CD4-positive, alpha-beta T cell (primary cell): ENCODE measurements at places on chromosomes 6 and 20.
A peak's percentile ranks its signal among the peaks of the same experiment; 100 is the strongest.

GRCh38 chr6:149223904-149224351, 93.6 kb upstream of the TAB2 start:
- DNase-seq = no peak

- no peak for DNase-seq
These were observed 86.4 kb upstream of the POU3F2 start for GRCh38 chr6:98747960-98748359.

GRCh38 chr6:55674672-55675071, 95.7 kb upstream of the HMGCLL1 start:
- DNase-seq = no peak

- DNase-seq = no peak
These were observed 310.3 kb downstream of the CDH26 start for GRCh38 chr20:60268491-60268890.

DNA sequence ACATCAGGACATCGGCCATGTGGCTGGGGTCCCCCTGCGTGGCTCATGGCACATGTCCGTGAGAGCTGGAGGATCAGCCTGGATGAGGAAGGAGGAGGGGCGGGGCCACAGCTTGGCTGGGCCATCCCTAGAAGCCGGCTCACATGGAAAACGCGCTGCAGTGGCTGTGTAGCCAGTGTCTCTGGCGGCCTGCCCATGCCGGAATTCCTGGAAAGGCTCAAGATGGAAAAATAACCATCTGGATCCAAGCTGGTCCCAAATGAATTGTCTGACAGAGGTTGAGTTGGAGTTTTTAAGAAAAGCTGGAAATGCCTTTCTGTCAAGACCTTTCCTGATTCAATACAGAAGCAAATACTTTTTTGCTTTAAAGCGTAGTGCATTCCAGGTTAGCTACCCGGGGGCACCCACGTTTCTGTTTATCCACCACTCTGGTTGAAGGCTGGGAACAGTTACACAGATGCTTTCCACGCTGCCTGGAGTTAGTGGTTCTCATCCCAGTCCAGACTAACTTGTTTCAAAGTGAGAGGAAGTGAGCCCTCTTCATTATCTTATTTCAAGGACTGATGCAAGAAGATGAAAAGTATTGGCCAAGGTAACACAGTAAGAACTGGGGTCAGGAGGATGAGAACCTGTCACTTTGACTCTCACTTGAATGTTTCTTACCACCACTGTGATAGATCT, 99.0 kb downstream of the GMPR start:
- DNase-seq = no peak

DNA sequence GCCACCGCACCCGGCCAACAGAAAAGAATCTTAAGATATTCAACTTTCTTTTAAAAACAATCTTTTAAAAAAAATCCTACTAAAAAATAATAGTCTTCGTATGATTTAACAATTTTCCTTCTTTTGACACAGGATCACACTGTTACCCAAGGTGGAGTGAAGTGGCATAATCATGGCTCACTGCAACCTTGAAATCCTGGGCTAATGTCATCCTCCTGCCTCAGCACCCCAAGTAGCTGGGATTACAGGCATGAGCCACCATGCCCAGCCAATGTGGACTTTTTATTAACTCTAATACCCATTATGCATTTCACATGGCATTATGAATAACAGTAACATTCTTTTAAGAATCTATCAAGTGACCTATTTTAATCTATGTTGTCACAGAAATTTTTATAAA, 20.8 kb downstream of the RBM39 start:
- DNase-seq = no peak

- no peak for DNase-seq
These were observed 140.1 kb upstream of the BTBD3 start for GRCh38 chr20:11777387-11778205.

- no peak for DNase-seq
These were observed 101.4 kb upstream of the CEP85L start for GRCh38 chr6:118752803-118753202.

DNA sequence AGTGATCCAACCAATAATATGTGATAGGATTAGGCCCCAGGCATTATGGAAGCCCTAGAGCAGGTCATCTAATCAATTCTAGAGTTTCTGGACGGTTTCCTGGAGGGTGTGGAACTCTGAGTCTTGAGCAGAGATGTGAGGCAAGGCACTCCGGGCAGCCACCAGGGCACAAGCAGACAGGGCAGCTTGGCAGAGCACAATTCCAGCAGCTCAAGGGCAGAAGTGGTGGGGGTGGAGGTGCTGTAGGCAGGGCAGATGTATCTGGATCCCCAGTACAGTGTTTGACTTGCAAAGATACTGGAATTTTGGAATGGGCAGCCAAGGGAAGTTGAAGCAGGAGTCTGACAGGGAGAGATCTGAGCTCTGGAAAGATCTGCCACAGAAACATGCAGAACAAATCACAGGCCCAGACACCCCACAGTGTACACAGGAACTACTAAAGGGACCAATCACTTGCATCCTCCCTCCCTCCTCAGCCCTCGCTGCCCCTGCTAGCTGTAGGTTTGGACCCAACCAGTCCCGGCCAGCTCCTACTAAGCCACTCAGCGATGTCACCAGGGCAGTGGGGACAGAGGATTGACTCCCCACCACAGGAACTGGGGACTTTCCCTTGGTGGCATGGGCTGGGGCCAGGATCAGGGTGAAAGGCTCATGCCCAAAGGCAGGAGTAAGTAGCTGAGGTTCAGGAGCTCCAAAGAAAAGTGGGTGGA, 47.0 kb downstream of the TFEB start:
- DNase-seq = no peak

GRCh38 chr6:131945971-131946370, 5.2 kb downstream of the CCN2 start:
- no peak for DNase-seq

DNA sequence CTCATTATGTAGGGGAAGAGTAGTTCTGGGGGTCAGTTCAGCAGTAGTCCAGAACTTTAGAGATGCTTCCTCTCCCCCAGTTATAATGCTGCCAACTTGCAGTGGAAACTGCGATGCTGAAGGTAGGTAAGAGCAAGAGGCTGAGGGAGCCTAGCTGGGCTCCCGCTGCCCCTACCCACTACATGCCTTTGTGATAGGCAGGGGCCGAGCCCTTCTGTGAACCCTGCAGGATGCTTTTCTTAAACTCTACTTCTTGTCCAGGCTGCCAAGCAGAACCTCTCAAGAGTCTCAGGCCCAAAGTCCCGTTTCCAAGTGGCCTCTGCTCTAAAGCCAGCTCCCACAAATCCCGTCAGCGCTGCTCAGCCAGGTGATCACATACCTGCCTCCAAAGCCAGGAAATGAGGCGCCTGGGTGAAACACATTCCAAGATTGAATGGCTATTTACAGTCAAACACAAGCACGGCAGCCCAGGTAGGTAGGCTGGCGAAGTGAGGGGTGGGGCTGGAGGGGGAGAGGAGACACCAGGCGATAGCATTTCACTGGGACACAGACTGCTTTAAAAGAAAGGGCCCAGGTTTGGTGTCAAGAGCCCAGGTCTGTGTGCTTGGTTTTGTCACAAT, 150.7 kb downstream of the CD24 start:
- DNase-seq = no peak

GRCh38 chr6:98980819-98981218, 33.1 kb upstream of the FBXL4 start:
- DNase-seq = no peak

- DNase-seq = no peak
These were observed 141.5 kb downstream of the MYB start for GRCh38 chr6:135322427-135323201.

GRCh38 chr20:64080013-64080812, at the start of gene OPRL1:
OPRL1 (plus strand) TSS chr20:64080082; CDS start chr20:64092721, 12,639 bp downstream.
- peak; percentile 44 for DNase-seq

DNA sequence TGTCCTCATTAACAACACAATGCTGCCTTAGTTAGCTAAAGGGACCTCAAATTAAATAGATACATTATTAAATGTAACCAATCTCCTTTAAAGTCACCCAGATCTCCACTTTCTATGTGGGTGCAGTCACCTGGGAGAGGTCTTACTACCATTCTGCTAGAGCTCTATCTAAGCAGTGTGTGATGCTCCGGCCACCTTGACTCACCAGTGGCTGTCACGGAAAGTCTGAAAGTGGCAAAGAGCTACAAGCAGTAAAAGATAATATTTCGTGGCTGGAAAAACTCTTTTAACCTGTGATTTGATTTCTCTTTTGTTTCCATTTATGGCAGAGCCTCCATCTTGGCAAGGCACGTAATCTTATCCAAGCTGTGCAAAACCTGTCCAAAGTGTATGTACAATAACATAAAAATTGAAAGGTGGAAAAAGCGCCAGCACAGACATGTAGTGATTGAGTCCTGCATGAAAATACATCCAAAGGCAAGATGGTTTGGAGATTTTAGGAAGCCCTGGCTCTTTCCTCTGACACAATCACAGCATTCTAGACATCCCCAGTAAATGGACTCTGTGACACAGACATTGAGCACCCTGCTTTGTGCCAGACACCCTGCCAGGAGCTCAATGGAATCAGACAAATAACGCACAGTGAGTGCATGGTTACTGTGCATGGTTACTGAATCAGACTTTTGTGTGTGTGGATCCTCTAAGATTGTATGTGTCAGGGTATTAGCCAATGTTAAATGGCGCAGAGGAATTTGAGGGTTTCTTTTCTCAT, 116.6 kb downstream of the ADAT2 start:
- no peak for DNase-seq

GRCh38 chr6:168559574-168560098, 118.7 kb downstream of the SMOC2 start:
- no peak for DNase-seq

DNA sequence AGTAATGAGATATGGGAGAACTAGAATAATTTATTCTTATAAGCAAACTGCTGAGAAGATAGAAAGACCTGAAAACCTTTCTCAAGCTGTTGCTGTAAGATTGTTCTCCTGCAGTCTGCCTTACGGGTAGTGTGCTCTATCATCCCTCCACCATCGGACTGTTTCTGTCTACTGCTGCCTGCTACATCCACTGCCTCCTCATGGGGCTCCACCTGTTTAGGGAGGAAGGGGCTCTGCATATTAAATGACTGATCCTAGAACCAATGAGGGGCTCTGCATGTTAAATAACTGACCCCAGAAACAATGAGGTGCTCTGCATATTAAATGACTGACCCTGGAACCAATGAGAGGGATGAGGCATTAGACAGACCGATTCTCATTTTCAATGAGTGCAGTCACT, 654.6 kb downstream of the KIF16B start:
- no peak for DNase-seq

DNA sequence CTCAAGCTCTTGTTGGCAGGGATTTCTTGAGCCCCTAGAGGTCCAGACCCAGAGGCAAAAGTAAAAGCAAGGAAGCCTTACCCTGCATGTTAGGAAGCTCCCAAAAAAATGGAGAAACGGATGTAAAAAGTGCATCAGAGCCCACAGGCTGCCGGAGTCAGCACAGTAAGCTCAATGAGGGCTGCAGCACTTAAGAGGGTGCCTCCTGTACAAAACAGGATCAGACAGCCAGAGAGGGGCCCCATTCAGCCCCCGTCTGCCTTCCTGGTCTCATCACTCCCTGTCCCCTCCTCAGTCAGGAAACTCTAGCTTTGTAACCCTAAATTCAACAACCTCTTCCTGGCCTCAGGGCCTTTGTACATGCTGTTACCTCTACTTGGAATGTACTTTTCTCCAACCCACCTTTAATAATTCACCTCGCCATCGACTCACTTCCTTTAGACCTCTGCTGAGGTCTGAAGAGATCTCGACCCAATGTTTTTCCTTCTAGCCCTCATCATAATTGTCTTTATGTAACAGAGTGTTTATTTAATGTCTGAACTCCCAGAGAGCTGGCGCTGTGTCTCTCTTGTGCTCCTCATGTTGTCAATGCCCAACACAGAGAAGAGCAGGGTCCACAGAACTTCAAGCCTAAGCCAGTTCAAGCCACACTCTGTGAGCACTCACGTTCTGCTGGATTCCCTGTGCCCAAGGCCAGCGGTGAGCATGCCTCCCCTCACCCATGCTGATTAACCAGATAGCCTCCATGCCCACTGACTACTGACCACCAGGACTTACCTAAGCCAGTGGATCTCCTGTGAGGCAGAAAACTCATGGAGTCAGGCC, 2.8 kb upstream of the PLCG1 start:
- DNase-seq = no peak

DNA sequence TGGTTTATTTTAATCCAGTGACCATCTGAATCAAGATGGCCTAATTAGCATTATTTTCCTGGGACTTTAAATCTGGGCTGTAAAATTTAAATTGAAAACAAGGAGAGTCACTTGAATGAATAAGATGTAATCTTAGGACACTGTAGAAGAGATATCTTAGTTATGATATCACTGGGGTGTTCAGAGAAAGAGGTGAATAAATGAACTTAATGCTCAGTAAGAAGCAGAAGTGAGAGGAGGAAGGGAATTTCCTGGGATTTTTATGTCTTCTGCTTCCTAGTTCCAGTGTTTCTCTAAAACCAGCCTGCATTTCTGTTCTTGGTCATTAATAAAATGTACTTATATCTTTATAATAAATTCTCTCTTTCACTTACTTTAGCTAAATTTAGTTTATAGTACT, 136.8 kb upstream of the PTPRK start:
- no peak for DNase-seq

- no peak for DNase-seq
These were observed 6.6 kb downstream of the CCN5 start for GRCh38 chr20:44721785-44722054.

GRCh38 chr6:70162972-70163371, 139.9 kb downstream of the COL9A1 start:
- no peak for DNase-seq

DNA sequence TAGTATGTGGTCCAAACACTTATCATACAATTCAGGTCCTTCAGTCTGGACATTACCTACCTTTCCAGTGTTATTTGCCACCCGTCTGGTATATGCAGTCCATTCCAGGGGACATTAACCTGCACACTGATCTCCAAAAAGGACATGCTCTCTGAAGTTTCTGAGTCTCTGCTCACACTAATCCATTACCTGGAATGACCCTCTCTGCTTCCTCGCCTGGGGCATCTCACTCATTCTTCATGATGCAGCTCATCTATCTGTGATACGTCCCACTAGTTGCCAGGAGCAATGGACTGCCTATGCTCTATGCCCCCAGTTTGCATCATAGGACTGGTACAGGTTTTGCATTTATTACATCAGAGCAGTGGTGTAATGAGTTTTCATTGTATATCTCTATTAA, 5.9 kb upstream of the TUBB2B start:
- DNase-seq = no peak

- DNase-seq = no peak
These were observed 138.3 kb upstream of the CDYL start for GRCh38 chr6:4637691-4638433.

GRCh38 chr6:169813969-169814368, 62.5 kb downstream of the ERMARD start:
- DNase-seq = no peak

DNA sequence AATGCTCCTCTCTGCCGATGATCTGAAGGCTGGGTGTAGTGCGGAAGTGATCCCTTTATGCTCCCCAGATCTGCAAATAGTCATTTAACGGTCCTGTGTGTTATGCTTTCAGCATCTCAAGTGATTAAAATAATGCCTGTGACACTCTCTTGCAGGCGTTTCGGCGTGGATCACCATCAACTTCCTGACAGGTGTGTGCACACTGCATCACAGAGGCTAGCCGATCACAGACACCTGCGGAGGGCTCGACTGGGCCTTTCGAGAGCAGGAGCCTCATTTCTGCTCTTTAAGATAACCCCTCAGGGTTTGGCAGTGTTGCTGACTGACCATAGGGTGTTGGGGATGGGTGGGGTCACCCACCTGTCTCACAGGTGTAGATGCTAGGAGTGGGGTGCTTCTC, 20.0 kb downstream of the ENTPD6 start:
- DNase-seq = no peak
